ENCODE measurements at places on chromosomes 3 and 15. TPM values are rescaled to one million over a fixed set of nuclear protein-coding genes. Genes with fewer than 3 reads are reported as not detected.

SLC6A1 gene
- total RNA-seq, result not detected

CAMKV gene
- not detected for total RNA-seq

ARRDC4 gene
- 39.8 TPM for total RNA-seq

ZNF662 gene
- 3.3 TPM for total RNA-seq

PDCD10 gene
- total RNA-seq, result 46.6 TPM

CPNE4 gene
- not detected for total RNA-seq

NUP210 gene
- total RNA-seq, result 0.33 TPM

SLC2A2 gene
- total RNA-seq, result not detected

C3orf70 gene
- 0.33 TPM for total RNA-seq

SMCO1 gene
- not detected for total RNA-seq

WDR53 gene
- 9.0 TPM for total RNA-seq

TRH gene
- total RNA-seq, result not detected

RFTN1 gene
- total RNA-seq, result 26.7 TPM

CNTN4 gene
- total RNA-seq, result 0.51 TPM

LRTM1 gene
- total RNA-seq, result not detected

GOLGA6D gene
- not detected for total RNA-seq

XCR1 gene
- total RNA-seq, result under 0.01 TPM

POPDC2 gene
- 0.26 TPM for total RNA-seq

GOLGA8Q gene
- total RNA-seq, result 0.33 TPM

ZDHHC3 gene
- total RNA-seq, result 53.2 TPM

PCNP gene
- 117 TPM for total RNA-seq

SH3GL3 gene
- under 0.01 TPM for total RNA-seq

ACKR2 gene
- total RNA-seq, result under 0.01 TPM

GABRR3 gene
- total RNA-seq, result not detected

PHLDB2 gene
- 43.4 TPM for total RNA-seq

FAM3D gene
- not detected for total RNA-seq

ADPGK gene
- total RNA-seq, result 59.5 TPM

PCYT1A gene
- total RNA-seq, result 73.8 TPM

MYO1E gene
- 27.6 TPM for total RNA-seq

WDR72 gene
- total RNA-seq, result not detected

ASB14 gene
- not detected for total RNA-seq

PIERCE2 gene
- 3.1 TPM for total RNA-seq

XIRP1 gene
- not detected for total RNA-seq

USP3 gene
- total RNA-seq, result 55.5 TPM

CLRN1 gene
- not detected for total RNA-seq
